Stimulated activated CD4-positive, alpha-beta T cell treated with anti-CD3 and anti-CD28 coated beads, Interleukin-2, amount 100 ng/mL, for 4 hours (primary cell): ENCODE measurements at places on chromosomes 2 and 18.

DNA sequence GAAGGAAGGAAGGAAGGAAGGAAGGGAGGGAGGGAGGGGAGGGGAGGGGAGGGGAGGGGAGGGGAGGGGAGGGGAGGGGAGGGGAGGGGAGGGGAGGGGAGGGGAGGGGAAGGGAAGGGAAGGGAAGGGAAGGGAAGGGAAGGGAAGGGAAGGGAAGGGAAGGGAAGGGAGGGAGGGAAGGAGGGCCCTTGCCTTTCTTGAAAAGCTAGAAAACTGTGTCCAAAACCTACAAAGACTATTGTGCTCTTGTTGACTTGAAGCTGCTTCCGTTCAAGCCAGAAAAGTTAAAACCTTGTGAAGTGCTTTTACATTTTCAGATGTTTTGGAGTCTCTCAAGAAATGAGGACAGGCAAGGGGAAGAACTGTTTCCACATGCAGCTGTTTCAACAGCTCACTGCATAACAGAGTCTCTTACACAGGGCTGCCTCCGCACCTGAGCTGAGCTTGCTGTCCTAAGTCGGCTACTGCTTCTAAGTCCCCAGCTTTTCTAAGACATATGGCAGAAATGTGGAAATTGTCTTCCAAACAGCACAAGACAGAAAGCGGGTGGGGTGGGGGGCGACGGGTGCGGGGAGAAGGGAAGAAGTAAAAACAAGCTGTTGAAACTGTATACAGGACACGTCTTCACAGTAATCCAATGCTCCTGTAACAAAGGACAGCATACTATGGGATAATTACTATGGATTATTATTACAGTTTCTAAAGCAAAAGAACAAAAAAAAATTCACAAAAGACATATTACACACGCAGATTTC lies 46.1 kb downstream of the BCL11A start:
- no peak for DNase-seq

- DNase-seq: peak; percentile 36
These were observed 138.0 kb downstream of the CTIF start for GRCh38 chr18:48676756-48677368.

- DNase-seq: no peak
These were observed 178.5 kb downstream of the L3MBTL4 start for GRCh38 chr18:6236258-6236657.

DNA sequence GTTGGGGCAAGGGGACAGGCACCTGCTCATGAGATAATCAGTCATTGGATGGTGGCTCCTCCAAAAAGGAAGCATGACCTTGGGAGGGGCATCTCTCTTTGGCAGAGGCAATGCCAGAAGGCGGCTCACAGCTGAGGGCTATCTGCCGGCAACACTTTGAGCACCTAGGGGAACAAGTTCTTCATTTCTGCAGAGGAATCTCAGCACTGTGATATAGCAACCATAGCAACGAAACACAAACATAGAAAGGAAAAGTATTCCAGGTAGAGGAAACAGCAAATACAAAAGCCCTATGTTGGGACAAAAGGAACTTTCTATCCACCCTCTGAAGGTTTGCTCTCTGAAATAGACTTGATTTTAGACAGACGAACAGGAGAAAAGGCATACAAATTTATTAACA lies 89.1 kb upstream of the NEDD4L start:
- no peak for DNase-seq

- DNase-seq: no peak
These were observed 2.1 kb downstream of the SPOPL start for GRCh38 chr2:138503652-138504051.

DNA sequence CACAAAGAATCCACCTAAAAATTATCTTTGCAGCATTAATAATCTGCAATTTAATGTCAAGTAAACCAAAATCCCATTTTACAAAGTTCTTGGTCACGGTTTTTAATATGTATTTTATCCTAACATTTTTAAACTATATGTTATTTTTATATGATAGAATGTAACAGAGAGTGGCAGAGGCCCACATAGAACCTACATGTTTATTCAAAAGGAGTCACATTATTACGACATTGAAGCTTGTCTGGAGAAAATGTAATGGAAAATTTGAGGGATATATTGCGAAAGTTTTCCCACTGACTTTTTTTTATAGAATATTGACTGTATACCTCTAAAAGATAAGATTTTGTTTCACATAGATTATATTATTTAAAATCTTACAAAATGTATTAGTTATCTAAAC lies 89.7 kb upstream of the COL3A1 start:
- no peak for DNase-seq

DNA sequence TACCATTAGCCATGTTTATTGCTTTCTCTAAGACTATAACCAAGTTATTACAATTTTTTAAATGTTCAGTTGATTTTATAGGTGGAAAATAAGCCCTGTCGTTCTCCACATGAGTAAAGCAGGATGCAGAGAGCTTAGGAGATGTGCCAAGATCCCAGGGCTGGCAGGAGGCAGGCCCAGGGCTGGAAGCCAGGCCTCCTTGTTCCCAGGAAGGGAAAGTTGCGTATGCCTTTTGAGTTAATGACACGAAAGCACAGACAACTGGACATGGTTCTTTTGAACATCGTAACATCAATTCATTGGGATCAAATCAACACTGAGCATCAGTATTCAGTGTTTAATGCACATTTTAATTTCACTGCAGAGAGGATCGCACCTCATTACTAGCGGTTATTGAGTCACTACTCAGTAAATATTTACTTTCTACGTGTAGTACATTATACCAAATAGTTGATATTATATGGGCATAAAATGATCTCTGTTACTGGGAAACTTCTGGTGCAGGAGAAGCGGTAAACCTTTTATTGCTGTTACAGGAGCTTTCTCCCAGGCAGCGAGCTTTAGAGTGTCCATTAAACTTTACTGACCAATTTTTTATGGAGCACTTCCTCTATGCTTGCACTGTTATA lies 60.0 kb downstream of the RNF144A start:
- DNase-seq: no peak
